ENCODE measurements at places on chromosomes 11 and 22.

DNA sequence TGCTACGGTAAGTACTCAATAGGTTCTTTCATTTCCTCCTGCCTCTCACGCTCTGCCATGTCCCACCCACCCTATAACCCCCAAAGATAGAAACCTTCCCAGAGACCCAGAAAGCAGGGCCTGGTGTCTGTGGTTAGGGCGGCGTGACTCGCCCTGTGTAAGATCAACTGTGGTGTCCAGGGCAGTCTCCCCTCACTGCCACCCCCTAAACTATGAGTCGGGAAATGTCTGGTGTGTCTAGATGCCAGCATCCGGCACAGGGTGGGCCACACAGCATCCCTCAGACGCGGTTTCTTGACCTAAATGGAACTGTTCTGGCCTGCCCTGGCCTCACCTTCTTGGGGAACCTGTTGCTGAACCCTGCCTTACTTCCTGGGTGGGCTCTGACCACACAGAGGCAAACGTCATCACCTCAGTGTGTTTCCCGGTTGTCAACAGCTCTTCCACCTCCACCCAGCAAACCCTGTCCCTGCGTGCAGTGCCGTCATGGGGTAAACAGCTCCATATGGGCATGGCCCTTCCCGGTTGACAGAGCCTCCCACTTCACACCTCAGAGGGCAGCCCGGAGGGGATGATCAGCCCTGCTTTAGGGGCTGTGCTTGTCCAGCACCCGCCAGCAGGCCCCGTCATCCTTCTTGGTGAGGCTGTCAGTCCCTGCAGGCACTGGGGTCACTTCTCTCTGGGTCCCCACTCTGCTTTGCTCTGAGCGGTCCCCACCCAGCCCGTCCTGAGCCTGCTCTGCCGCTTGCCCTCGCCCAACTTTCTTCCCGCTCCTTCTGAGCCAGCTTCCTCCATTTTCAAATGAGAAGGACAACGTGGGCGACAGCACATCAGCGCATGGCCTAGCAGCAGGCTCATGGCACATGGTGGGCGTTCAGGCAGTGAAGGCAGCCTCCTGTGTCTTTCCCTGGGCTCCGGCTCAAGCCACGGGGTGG, 6.0 kb downstream of the WNT11 start:
- DNase-seq, result no peak

- no peak for DNase-seq
Observed at GRCh38 chr11:126817523-126818450, 182.8 kb downstream of the KIRREL3 start.

DNA sequence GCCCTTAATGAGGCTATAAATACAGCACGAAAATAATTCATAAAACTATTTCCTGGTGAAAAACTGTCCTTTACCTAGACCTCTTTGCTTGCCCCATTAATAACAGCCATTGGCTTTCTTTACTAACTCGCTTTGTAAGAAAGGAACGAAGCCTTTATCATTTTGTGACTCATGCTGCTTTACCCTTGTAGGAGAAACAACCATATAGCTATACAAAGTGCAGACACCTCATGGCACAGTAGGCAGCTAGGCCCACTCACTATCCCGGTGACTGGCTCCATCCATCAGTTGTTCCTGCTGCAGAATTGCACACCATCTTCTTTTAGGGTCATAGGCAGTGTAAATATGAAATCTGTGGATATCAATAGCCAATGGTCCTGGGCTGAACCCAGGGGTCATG, 85.8 kb downstream of the LDLRAD3 start:
- no peak for DNase-seq

- DNase-seq, result no peak
Observed at GRCh38 chr22:46377525-46378425, 42.3 kb downstream of the TRMU start.

DNA sequence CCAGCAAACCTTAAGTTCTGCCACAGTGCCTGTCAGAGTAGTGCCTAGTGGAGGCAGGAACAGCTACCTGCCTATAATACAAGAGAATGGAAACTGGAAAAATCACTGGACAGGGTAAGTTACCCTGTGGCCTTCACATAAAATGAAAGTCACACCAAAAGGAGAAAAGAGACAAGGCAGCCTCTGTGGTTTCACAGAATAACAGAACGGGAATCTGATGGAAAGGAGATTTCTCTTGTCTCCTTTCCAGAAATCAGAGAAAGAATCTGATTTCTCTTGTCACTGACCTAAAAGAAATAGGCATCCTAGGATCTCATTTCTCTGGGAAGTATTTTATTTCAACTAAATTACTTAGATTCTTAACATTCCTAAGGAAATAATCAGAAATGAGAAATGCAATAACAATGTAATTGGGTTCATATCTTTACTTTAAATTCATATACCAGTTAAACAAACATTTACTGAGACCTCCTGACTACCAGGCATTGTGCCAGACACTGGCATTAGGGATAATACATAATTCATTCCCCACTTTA, 41.6 kb downstream of the PRCP start:
- no peak for DNase-seq

- DNase-seq, result no peak
Observed at GRCh38 chr11:8826139-8826786, 84.7 kb upstream of the AKIP1 start.

All from activated naive CD4-positive, alpha-beta T cell (primary cell).